ENCODE measurements at places on chromosomes 5 and 9. TPM values are rescaled to one million over a fixed set of nuclear protein-coding genes. Genes with fewer than 3 reads are reported as not detected.

The NRARP gene
- total RNA-seq, result 7.1 TPM

DNA sequence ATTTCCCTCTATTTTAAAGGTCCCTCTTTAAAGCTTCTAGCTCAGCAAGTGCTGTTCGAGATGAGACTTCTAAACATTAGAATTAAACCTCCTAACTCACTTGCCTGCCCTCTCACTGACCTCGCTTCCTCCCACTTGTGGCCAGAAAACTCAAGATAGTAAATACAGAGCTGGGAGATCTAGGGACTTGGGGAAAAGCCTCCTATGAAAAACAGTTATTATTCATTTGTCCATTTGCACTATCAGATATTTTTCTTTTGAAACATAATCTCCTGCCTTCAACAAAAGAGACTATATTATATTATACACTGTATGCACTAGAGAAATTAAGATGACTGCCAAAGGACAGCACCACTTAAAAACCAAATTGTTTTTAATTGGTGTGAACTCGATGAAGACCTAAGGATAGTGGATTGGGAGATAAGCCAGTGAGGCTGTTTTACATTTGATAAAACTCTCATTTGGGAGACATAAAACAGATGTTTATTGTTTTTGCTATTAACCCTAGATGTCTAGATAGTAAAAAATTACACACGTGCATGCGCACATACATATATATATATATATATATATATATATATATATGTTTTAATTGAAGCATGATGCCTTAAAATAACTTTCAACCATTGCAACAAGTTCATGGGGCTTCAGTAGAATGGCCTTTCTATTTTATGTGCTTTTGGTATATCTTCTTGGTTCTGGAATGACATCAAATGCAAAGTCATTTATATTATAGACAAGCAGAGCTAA lies 229.4 kb downstream of the ADAMTSL1 start:
- DNase-seq, result no peak

DNA sequence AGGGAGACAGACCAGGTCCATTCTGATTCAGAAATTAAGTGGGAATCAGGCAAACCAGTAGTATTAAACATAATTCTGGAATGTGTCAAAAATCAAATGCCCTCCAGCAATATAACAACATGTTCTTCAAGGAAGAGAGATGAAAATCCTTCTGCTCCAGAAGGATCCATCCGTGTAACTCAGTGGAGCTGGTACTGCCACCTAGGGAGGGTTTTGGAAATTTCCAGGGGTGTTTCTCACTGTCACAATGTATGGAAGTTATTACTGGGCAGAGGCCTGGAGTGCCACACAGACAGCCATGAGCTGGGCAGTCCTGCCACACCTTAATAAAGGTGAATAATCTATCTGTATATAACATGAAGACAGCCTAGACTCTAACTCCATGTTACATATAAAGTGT lies 87.5 kb downstream of the TTLL11 start:
- DNase-seq, result peak; percentile 17

DNA sequence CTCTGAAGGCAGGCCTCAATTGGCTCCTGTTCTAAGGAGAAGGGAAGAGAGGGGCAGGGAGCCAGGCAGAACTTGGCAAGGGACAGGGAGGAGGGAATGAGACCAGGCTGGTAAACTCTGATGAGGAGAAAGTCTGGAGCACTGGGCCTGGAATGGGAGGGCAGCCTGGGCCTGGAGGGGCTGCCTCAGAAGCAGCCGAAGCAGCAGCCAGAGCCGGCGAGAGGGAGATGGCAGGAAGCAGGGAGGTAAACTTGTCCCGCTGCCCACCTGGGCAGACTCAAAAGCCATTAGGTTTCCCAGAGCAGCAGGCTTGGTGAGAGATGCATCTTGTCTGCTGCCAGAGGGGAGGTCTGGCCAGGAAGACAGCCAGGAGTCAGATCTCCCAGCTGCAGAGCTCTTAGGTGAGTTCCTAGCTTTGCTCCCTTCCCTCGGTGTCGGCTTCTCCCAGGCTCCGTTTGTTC lies 37.0 kb upstream of the CRB2 start:
- no peak for DNase-seq

The ESM1 gene
- not detected for total RNA-seq

DNA sequence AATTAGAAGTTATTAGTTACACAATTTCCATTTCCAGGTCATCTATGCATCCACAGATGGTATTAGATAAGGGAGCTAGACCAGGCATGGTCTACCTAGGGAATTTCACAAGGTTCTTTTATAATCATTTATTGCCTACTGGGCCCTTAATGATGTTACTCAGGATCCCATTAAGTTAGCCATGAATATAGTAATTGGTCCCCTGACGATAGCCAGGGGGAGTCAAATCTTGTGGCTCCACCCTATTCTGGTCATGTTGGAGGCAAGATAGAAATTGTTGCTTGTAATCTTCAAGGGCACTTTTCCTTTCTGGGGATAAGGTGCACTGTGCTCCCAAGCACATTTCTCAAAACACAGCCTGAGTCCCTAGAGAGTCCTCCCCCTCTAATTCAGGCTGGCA lies 14.1 kb upstream of the ELL2 start:
- no peak for DNase-seq

- no peak for DNase-seq
Observed at GRCh38 chr5:176754376-176754973, 55.9 kb upstream of the UNC5A start.

The PCDHB4 gene
- total RNA-seq, result 2.2 TPM

GRCh38 chr9:84000186-84000585 lies 19.6 kb downstream of the RMI1 start:
- no peak for DNase-seq

GRCh38 chr5:125582352-125582751 lies 835.9 kb upstream of the ZNF608 start:
- no peak for DNase-seq

- DNase-seq, result peak; percentile 48
Observed at GRCh38 chr9:128503870-128504269, 649 bp upstream of the GLE1 start.

The P4HA2 gene
- total RNA-seq, result 39.7 TPM

The SPINK7 gene
- total RNA-seq, result not detected

DNA sequence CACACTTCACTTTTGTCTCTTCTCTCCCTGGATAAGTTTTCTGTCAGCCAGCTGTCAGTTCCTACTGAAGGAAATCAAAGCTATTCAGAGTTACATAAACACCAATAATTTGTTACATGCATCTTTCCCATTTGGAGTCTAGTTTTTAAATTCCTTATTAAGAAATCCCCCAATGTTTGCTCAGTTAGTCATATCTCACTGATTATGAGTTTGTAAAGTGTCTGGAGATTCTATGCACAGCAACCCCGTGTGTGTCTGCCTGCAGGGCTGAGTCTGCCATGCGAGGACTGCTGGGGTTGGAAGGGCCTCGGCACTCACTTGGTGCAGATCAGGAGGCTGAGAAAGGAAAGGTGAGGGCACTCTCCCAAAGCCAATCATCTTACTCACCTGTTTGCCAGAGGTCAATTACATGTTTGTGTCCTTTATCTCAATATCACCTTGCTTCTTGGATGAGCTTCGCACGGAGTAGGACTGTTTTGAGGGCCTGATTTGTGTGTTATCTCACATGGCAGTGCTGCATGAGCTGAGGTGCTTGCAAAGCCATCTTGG lies 3.3 kb downstream of the ANKRD34B start:
- DNase-seq, result no peak

DNA sequence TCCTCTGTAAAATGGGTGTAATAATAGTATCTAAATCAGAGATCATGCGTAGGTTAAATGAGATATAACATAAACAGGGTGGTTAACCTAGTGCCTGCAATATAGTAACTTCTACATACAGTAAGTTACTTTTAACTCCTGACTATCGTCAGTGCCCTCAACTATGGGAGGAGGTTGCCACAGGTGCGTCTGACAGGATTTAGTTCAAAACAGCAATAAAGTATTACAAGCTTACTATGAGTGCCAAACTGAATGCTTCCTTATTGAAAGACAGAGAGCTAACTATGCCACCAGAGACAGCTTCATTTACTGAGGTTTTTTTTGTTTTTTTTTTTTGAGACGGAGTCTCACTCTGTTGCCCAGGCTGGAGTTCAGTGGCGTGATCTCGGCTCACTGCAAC lies 209.0 kb downstream of the ADAMTSL1 start:
- no peak for DNase-seq

- DNase-seq, result no peak
Observed at GRCh38 chr5:143313298-143313852, 90.1 kb downstream of the NR3C1 start.

DNA sequence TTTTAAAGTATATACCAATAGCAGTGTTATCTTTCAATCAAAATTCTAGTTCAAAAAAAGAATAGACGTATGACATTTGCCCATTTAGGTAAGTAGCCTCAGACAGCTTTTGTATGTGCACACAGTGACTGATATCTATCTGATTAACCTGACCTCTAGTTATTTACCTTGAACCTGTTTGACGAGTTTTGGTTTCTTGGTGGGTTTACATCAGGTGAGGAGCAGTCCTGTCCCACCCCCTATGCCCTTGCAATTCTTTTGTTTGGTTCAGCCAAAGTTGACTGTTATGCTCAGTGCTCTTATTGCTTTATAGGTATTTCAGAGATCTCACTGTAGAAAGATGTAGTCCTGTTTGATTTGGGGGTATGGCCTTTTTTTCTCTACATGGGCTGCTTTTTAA lies 147.2 kb downstream of the ISOC1 start:
- DNase-seq, result no peak

DNA sequence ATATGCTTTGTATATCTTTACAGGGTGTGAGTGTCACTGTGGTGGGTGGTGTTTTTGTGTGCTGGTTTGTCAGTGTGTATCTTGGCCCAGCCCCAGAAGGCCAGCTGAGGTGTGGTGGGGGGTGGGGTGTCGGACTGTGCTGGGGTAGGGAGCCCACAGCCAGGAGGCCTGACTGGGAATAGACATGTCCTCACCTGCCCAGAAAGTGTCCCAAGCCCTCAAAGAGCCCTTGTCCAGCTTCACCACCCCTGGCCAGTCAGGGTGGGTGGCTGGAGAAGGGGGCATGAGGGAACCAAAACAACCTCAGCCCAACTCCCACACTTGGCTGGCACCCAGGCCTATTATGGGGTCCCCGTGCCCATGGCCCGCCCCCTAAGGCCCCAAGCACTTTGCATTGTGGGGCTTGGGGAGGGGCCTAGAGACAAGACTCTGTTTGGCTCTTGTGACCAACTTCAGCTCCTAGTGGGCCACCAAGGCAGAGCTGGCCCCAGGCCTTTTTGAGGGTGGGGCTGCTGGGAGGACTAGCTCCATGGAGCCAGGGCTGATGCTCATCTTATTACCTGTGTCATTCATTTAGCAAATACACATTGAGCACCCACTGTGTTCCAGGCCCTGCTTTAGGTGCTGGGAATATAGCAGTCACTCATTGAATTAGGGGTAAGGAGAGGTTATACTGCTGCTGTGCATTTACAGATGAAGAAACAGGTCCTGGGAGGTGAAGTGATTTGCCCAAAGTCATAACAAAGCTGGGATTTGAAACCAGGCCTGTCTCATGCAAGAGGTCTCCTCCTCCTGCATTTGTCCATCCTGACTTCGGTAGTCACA lies 56.2 kb upstream of the PSD2 start:
- DNase-seq, result no peak

DNA sequence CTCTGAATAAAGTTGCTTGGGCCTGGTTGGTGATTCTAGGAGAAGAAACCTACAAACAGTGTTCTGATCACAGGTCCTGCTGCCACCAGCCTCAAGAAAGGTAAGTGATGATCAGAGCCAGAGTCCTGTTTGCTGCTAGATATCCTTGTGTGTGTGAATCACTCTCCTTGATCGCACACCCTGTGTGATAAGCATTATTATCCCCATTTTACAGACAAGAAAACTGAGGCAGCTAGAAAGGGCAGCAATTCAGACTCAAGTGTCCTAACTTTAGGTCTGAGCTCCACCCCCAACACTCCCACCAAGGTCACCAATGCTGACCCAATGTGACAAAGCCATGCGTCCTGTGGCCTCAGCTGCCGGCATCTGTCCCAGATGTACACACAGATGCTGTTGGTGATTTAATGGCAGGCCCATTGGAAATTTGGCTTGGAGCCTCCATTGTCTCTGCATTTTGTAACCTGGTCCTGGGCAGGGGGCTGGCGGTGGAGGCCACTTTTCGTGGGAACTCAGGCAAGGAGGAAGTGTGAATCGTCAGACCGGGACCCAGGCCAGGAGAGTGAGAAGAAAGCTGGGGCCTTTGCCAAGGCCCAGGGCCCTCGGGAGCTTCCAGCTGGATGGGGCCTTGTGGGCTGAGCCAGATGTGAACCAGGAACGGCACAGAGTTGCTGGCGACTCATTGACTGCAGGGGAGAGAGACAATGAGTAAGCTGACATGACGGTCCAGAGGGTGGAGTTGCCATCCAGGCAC lies 29.8 kb upstream of the GGTA1 start:
- peak; percentile 85 for DNase-seq

DNA sequence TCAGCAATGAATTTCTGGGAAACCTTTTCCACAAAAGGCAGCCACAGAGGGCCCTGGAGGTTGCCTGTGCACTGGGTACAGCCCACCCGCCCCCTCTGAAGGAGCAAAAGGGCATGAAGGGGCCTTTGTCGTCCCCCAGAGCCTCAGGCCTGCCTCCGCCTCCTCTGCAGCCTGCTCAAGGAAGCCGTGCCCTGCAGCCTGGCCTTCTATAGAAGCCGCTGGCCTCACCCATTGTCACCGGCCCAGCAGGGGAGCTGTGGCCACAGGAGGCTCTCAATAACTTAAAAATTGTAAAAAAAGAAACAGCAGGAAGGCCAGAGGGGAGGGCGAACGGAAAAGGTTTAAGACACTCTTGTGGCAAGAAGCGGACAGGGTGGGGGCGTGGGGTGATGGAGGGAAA lies 213.3 kb downstream of the IRX2 start:
- no peak for DNase-seq

The C9orf50 gene
- not detected for total RNA-seq

The CNTFR gene
- total RNA-seq, result 9.4 TPM

- no peak for DNase-seq
Observed at GRCh38 chr5:31573494-31574142, 41.5 kb downstream of the C5orf22 start.

DNA sequence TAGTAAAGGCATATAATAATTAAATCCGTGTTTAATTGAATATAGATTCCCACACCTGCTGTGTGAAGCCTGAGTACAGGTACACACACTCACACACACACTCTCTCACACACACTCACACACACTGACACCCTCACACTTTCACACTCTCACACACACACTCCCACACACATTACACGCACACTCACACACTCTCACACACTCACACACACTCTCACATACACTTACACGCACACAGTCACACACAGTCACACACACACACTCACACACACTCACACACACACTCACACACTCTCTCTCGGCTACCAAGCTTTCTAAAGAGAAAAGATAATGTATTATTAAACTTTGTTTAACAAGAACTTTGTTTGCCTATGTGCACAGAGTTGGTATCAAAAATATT lies 195.1 kb upstream of the CTNND2 start:
- no peak for DNase-seq

- DNase-seq, result no peak
Observed at GRCh38 chr9:91315191-91315590, 46.5 kb downstream of the AUH start.

GRCh38 chr5:139667001-139667729 lies 19.0 kb downstream of the CXXC5 start:
- no peak for DNase-seq

DNA sequence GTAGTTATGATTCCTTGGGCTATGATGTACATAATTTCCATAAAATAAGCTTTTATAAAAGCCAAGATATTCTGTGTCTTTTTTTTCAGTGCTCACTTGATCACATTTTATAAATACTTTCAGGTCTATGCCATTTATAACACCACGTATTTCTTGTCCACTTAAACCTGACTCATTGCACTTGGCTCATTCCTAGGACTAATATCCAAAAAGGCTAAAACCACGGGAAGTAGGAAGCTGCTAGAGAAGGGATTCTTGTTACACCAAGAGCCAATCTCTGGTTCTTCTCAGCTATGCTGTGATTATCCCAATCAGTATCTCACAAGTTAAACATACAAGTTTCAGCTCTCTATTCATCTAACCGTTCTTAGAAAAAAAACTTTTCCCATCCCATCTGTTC lies 80.4 kb upstream of the CDH6 start:
- DNase-seq, result no peak

Data from ureter (tissue), 1 donor.